ENCODE measurements at places on chromosomes 7 and 10.

DNA sequence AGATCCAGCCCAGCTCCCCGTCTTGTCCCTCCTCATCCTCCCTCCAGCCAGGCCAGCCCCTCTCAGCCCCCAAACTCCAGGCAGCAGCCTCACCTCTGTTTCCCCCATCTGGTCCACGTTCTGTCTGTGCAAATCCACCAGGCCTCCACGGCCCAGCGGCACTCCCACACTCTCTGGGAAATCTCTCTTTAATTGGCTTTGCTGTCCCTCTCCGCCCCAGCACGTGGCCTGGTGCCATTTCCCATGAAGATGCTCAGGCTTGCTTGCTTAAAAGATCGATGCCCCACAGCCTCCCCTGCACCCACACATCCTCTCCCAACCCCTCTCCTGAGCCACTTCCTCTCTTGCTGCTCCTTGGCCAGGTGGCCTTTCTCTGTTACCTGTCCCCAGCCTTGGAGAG is 39.3 kb downstream of the PRF1 start:
- DNase-seq = no peak

- no peak for DNase-seq
Measured at GRCh38 chr10:13946209-13946460, 359.4 kb downstream of the PRPF18 start.

- DNase-seq = no peak
Measured at GRCh38 chr10:88489107-88489506, 94.0 kb downstream of the RNLS start.

GRCh38 chr10:113199459-113199858 is 249.4 kb downstream of the TCF7L2 start:
- no peak for DNase-seq

GRCh38 chr10:112677689-112678088 is 230.7 kb downstream of the VTI1A start:
- no peak for DNase-seq

DNA sequence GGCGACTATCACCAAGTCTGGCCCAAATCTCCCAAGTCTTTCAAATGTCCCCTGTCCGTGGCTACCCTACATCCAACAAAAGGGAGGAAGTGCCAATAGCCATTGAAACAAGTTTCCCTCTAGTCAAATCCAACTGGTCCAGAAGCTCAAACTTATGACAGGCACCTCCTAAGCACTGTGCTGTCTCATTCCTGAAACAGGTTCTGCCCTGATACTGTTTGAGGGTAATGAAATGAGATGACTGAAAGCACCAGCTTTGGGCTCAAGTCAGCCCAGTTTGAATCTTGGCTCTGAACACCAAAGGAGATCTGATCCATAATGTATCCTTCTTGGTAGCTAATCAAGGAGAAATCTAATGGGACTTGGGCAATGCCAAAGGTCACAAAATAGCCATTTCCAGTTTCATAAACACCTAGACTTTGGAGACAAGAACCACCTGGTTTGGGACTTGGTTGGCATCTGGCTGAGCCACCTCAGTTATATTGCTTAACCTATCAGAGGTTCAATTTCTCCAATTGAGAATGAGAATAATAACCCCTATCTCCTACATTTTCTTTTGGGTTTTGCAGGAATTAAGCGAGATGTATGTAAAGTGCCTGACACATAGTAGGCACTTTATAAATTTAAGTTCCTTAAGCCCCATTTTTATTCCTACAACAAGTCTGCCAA is 34.7 kb upstream of the ARID5B start:
- DNase-seq = no peak

DNA sequence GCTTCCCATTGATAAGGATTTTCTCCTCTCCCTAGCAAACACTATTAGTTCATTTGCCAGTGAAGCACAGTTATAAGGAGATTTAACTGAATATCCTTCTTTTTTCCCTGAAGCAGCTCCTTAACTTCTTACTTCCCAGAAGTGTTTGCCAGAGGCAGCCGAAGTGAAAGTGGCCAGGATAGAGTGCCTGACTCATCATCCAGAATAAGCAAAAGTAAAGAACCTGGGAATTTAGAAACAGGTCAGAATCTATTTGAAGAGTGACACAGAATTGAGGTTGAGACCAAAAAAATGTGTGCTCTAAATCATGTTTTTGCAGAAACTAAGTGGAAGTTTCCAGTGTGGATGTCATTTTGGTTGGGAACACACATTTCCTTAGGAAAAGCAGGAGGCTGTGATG is 249.6 kb upstream of the VWC2 start:
- no peak for DNase-seq

- DNase-seq = no peak
Measured at GRCh38 chr10:89563311-89563710, 27.9 kb upstream of the SLC16A12 start.

DNA sequence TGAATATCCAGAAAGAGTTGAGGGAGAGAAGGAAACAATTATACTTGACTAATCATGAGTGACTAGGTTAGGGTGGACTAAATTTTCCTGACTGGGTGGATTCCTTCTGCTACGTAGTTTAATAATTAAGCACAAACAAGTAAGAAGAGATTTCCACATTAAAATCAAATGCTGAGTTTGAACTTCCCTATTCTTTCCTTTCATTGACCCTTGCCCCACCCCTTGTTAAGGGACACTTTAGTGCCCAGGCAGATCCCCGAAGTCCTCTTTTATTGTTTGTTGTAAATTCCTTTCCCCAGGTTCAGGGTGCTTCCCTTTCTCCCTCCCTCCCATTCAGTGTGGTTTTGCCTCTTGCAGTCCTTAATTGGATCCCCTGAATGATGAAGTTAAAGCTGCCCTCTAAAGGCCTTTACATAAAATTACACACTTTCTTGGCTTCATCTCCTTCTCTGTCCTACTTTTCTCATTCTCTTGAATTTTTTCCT is 8.8 kb upstream of the SPAM1 start:
- no peak for DNase-seq

GRCh38 chr7:157554393-157555238 is 217.8 kb downstream of the DNAJB6 start:
- no peak for DNase-seq

- no peak for DNase-seq
Measured at GRCh38 chr10:63700631-63701156, 179.5 kb downstream of the REEP3 start.

DNA sequence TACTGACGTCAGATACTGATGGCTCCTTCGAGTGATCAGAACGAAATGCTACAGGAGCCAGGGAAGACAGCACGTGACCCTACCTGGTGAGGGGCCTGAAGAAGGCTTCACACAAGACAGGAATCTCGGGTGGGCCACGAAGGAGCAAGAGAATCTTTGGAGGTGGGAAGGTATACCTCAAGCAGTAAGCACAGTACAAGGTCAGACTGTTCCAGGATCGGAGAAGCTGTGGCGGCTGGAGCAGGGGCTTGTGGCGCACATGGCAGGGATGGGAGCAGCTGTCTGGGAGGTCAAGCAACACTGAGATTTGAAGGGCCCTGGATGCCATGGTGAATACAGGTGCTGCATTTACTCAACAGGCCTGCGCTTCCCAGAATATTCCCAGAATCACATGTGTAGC is 45.4 kb downstream of the C10orf143 start:
- DNase-seq = no peak

GRCh38 chr7:93202594-93203250 is 23.5 kb downstream of the HEPACAM2 start:
- no peak for DNase-seq

DNA sequence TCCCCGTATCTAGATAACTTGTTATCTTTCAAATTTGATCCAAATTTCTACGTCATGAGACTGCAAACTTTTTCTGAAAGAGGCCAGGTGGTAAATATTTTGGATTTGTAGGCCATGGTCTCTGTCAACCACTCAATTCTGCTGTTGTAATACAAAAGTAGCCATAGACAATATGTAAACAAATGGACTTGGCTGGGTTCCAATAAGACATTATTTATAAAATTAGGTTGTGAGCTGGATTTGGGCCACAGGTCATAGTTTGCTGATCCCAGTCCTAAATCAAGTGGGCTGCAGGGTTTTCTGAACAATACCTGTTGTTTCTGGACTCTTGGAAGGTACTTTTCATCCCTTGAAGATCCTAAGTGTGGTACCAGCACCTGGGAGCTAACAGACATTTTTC is 1178.0 kb downstream of the SORCS1 start:
- no peak for DNase-seq

- no peak for DNase-seq
Measured at GRCh38 chr10:118729200-118729599, 25.6 kb downstream of the CACUL1 start.

Measured in GOT3 (cell line).